Tibial nerve (tissue), 4 donors: ENCODE measurements at places on chromosomes 7 and 10. TPM values are rescaled to one million over a fixed set of nuclear protein-coding genes. Genes with fewer than 3 reads are reported as not detected.

GRCh38 chr7:70867513-70867912, 264.4 kb upstream of the GALNT17 start:
- no peak for DNase-seq

Gene CYP3A4
- not detected for total RNA-seq

GRCh38 chr7:78279032-78279431, 480.5 kb downstream of the PHTF2 start:
- DNase-seq: no peak

- no peak for DNase-seq
Measured at GRCh38 chr10:60139798-60140566, 233.6 kb upstream of the CCDC6 start.
